ENCODE measurements at places on chromosomes 1 and 21. TPM values are rescaled to one million over a fixed set of nuclear protein-coding genes. Genes with fewer than 3 reads are reported as not detected.

Gene LPAR3
- not detected for total RNA-seq

Gene ST6GALNAC5
- not detected for total RNA-seq

DNA sequence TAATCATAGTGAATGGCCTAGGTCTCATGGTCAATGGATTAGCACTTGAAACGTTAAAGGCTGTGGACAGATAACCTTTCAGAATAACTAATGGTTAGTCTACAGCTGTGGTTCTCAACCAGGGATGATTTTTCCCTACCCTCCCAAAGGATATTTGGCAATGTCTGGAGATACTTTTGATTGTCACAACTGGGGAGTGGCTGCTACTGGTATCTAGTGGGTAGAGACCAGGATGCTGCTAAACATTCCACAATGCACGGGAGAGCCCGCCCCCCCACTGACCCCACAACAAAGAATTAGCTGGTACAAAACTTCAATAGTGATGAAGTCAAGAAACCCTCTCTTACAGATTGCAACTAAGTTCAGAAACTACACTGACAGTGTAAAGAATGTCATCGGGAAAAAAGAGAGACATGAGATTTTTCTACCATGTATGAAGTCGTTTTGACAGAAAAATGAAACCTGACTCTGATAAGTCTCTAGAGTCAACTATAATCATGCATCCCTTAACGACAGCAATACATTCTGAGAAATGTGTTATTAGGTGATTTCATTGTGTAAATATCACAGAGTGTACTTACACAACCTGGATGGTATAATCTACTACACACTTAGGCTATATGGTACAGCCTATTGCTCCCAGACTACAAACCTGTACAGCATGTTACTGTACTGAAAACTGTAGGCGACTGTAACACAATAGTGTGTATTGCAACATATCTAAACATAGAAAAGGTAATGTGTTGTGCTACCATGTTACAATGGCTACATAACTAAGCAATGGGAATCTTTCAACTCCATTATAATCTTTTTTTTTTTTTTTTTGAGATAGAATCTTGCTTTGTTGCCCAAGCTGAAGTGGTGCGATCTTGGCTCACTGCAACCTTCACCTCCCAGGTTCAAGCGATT is 49.7 kb upstream of the PRDX6 start:
- DNase-seq = no peak

DNA sequence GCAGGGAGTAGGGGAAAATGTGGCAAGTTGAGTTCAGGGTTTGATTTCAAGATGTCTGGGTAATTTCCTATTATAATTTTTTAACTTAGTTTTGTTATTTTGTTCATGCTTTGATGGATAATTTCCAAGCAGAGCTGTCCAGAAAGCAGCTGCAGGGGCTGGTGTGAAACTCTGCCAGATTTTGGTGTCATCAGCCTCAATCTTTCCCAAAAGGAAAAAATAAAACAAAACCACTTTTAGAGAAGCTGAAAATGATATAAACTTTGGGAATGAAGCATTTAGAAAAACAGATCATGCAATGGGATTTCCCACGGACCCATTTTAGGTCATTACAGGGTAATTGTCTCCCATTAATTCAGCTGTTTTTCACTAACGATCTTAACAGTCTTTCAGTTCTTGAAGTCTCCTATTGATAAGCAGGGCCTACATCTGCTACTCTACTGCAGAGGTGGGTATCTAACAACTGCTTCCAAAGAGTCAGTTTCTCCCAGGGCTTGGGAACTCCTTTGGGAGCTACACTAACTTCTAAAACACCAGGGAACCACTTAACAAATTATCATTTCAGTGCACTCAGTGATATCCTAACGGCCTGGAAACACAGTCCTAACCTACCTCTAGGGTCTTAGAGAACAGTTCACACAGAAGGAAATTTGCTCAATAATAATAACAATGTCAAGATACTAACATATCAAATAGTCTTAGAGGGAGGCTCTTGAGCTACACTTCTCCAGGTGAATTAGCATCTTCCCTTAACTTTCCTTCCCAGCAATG is 12.3 kb downstream of the ZNF436 start:
- DNase-seq = no peak

GRCh38 chr1:57424231-57425027 is 569 bp upstream of the DAB1 start:
- DNase-seq = peak; percentile 92

- DNase-seq = no peak
Observed at GRCh38 chr1:235244974-235245592, 82.9 kb downstream of the ARID4B start.

GRCh38 chr1:54302951-54303843 is 103.0 kb downstream of the SSBP3 start:
- no peak for DNase-seq

- no peak for DNase-seq
Observed at GRCh38 chr1:78355656-78356055, 135.1 kb upstream of the PTGFR start.
